ENCODE measurements at places on chromosomes 1 and 21.

DNA sequence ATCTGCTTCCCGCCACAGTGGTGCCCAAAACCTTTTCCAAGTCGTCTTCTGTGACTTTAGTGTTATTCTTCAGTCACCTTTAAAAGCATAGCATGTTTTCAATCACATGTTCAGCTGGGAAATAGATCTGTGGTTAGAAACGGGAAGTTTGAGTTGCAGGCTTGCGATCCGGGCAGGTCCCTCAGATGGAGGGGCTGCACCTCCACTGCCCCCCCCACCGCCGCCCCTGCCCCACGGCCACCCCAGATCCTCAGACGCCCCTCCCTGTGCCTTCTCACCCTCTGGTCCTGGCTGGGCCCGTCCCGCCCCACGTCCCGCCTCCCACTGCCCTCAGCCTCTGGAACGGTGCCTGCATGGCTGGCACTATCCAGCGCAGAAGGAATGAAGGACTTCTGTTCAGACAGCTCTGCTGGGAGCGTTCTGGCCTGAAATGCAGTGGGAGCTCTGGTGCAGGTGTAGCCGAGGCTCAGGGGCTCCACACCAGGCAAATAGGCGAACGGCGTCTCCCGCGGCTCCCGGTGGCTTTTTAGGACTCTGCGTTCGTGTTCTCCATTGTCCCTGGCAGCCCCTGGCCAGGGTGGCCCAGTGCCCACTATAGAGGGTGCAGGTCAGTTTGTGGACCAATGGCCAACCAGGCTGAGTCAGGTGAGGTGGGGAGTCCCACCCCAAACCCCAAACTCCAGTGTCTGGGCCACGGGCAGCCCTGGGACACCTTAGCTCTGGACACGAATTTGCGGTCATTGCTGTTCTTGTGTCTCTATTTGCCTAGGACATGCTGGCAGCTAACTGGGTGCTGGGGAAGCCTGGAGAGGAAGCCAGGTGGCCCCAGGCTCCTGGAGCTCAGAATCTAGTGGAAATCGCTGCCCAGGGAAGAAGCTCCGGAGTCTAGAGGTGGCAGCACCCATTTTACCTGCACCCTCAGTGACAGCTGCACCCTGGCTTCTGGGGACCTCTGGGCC is 67.1 kb downstream of the FAAP20 start:
- DNase-seq: no peak

DNA sequence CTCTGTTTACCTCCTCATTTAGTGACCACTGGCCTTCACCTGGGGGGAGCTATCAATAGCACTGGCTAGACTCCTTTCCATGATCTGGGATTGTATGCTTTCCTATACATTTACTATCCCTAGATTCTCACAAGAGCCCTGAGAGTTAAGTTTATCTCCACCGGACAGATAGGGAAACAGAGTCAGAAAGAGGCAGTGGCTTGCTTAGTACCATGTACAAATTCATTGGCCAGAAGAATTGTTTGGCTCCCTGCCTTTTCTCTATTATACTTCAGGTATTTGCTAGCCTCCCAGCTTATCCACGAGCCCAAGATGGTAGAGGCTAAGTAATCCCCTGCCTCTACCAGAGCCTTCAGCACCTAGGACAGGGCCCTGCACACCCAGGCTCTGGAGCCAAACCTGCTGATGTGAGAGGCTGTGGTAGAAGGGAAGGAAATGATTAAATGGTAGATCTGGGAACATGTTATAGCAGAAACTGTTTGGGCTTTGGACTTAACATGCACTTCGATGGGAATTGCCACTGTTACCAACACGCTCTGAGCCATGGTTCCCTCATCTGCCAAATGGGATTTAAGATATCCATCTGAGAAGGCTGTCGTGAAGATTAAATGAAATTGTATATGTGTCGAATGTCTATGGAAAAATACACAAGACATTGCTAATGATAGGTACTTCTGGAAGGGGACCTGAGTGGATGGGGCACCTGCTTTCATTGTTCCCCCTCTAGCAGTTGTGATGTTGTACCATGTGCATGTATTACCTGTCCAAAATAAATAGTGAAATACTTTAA is 3.1 kb upstream of the BLACAT1 start:
- DNase-seq: peak; percentile 62

GRCh38 chr1:242806324-242806723 is 281.8 kb upstream of the PLD5 start:
- DNase-seq: no peak

GRCh38 chr1:230985711-230986110 is 6.8 kb downstream of the ARV1 start:
- no peak for DNase-seq

DNA sequence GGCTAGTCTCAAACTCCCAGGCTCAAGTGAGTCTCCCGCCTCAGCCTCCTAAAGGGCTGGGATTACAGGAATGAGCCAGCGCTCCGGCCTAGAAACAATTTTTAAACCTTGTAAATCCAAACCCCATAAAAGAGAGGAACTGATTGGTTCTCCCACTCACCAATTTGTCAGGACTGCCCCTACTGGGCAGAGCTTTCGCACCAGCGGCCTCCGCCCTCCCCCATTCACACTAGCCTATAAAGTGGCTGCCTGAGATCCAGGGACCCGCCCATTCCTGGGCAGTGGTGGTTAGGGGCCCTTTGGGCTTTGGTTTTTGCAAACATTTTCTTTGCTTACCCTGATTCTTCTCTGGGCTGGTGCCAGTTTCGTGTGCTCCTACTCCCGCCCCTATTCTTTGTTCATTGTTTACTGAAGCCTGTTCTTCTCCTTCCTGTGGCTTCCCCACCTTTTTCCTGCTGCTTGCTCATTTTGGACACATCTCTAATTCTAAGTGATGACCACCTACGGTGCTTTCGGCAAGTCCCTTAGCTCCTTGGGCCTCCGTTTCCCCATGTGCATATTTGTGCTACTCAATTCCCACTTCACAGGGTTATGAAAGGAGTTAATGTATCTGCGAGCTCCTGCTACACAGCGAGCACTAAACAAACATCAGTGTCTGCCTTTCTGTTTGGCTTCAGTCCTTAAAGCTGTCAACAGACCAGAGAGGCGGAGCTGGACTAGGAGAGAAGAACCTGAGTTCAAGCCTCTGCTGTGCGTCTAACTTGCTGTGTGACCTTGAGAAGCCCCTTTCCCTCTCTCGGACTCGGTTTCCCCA is 39.8 kb upstream of the CLIC4 start:
- peak; percentile 93 for DNase-seq

- DNase-seq: no peak
Observed at GRCh38 chr1:16352842-16353535, 709 bp upstream of the FBXO42 start.

GRCh38 chr21:30943243-30943642 is 61.9 kb upstream of the KRTAP11-1 start:
- no peak for DNase-seq

- DNase-seq: no peak
Observed at GRCh38 chr1:87730274-87731216, 401.9 kb downstream of the LMO4 start.

DNA sequence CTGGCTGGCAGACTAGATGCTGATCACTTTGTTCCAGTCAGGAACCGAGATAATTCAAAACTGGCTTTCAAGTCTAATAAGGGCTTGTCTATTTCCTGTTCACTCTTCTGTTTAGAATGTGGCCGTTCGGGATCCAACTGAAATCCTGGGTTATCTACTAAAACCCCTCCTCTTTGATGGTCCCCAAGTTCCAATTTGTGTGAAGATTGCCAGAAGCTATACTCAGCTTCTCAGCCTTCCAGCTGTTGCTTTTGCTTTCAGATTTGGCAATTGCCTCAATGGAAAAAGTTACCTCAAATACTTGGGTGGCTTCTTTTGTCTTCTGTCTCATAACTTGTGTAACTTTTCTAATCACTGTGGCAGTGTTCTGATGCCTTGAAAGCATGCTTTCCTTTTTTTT is 43.7 kb downstream of the BTBD8 start:
- DNase-seq: peak; percentile 11

All from mesenchymal stem cell (in vitro differentiated cells and primary cell).